ENCODE measurements at places on chromosomes 13 and 19.

DNA sequence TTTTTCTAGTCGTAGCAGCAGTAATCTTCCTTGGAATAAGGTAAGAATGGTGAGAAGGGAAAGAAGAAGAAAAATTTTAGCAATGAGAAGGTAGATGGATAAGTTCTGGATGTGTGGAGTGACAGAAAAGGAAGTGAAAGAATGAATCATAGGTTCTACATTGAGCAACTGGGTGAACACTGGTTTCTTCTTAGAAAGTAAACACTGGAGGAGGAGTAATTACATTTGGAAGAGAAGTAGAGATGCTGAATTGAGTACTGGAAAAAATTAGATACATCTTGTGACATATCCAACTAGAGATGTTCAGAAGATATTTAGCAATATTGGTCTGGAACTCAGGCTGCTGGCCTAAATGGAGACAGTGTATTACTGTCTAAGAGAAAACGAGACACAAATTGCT, 148.5 kb downstream of the GPC5 start:
- no peak for DNase-seq

DNA sequence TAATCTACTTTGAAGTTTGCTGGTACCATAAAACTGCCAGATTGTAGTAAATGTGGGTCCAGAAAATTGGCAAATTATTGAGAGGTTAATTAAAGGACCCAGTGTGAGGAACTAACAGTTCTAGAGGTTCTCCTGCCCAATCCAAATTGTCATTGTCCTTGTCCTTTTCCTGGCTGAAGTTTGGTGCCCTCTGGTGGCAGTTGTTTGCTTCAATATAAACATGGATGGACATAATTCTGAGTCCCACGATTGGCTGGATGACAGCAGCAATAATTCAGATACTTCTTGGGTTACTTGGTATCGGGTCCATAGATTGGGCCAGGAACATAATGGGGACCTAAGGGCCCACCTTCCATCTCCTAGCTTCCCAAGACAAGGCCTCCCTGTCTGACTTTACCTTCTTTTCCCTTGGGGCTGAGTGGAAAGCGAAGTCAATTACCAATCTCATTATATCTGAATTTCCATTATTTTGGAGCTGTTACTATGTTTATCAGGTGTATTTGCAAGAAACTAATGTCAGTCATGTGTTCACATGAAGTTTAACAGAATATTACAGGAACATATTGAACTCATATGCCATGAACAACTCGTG, 33.8 kb upstream of the GARRE1 start:
- DNase-seq = peak; percentile 70

DNA sequence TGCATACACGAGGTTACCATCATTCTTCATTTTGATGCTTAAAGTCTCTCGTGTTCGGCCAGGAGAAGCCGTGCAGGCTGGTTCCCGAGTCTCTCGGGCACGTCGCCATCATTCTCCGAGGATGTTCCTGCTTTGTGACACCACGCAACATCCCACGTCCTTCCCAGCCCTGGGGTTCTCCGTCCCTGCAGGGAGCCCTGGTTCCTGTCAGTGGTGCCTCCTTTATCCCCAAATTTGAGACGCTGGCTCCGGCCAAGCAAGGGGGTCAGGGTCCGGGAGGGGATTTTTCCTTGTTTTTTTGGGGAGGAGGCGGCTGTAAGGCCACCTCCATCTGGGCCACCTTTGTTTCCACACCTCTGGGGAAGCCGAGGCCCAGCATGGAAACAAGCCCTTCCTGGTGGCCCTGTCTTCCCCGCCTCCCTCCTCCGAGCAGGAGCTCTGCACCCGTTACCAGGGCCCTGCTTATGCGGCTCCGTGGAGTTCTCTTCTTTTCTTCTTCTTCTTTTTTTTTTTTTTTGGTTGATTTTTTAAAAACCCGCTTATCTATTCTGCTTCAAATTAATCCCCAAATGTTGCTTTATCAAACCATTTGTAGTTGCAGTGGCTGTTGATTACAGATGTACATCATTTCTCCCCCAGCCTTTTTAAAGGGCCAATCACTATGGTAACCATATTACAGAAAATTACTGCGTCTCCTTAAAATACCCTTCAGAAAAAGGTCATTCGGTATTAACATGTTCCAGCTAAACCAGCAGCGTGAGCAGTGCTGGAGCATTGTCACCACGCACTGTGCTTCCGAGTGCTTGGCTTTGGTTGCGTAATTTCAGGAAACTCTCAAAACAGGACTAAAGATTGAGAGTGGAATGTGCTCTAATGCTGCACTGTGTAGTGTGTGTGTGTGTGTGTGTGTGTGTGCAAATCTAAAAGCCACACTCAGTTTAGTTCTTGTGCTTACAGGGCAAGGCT, 50.4 kb downstream of the TEX29 start:
- no peak for DNase-seq

DNA sequence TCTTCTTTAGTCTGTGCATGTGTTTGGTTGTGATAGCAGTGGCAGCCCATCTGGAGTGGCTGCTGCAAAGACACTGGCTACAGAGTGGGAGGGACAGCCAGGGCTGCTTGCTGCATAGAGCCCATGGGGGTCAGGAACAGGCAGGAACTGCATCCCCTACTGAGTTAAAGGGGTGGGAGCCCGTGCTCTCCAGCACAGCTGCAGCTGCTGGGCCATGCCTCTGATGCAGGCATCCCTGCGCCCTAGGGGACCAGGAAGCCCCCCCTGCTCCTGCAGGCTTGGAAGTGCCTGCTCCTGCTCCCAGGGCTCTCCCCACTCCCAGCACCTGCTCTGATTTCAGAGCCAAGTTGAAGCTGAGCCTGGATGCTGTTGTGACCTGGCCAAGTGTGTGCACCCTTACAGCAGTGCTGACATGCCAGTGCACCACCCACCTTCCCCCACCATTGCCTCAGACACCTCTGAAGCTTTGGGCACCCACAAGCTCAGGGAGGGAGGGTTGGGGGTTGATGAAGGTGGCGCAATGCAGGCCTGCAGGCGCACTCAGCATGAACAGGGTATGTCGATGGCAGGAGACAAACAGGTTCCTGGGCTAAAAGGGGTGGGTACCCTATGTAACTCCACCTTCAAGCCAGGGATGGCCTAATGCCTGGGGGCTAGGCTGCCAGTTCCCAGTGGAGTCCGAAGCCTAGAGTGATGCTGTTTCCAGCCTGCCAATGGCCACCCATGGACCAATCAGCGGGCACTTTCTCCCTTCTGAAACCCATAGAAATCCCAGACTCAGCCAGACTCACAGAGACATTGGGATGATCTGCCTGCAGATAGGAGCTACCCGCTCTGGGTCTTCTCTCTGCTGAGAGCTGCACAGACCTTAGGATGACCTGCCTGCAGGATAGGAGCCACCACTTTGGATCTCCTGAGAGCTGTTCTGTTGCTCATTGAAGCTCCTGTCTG, 919.9 kb upstream of the MIR17HG start:
- DNase-seq = no peak

DNA sequence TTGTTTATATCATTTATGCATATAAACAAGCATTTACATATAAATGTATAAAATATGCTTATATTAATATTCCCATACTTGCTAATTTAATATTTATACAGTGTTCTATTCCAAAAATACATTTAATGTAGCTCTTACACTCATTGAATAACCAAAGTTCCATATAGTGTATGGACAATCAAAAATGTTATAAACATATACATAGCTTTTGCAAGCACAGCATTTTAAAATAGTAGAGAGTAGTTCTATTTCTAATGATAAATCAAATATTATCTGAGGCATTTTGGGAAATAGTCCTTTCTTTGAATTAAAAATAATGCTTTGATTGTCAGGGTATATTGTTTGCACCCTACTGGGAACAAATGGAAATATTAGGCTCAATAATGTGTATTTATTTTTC, 22.5 kb upstream of the COG6 start:
- DNase-seq = no peak

GRCh38 chr19:13982773-13983172, 23.3 kb downstream of the RFX1 start:
- no peak for DNase-seq

DNA sequence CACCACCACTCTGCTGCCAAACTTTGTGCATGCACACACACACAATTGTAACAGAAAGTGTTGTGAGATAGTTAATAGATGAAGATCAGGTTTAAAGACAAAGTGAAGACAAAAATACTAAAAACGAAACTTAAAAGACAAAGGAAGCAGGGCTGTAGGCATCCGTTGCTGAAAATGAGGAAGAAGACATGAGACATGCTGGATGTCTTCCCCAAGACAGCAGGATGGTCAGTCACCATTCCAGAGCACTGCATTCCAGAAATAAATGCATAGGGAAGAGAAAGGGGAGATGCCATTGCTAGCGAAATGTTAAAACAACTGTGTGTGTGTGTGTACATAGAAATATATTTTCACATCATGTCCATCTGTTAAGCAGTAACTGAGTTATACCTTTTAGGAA, 520.1 kb downstream of the SUCLA2 start:
- no peak for DNase-seq

GRCh38 chr13:55159765-55160164, 1981.0 kb upstream of the PRR20A start:
- DNase-seq = no peak

DNA sequence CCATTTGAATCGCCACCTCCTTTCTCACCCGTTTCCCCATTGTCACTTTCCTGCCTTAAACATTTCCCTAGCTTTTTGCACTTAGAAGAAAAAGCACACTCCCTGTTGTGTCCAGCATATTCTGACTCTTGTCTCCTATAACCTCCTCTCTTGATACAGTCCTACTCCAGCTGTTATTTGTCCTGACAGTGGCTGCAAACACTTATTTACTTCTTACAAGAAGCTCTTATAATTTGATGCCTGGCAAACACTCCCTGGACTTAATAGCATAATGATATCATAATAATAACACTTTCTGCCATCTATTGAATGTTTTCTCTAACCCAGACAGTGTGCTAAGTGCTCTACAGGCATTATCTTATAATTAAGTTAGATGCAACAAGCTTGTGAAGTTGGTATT, 76.6 kb downstream of the DGKH start:
- DNase-seq = no peak

DNA sequence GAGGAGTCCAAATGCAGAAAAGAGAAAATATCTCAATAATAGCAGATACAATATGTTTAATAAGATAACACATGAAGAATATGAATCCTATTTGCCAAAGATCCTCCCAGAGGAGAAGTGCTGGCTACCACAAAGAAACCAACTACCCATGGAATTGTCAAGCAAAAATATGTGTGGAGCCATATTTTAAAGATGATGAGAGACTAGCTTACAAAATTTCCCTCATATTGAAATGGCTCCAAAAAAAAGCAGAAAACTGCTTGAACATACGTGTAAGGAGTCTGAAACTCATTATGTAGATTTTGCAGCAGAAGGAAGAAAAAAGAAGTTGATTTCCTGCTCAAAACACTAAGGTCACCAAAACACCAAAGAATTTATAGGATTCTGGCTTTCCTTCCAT, 94.2 kb downstream of the USP12 start:
- DNase-seq = no peak

DNA sequence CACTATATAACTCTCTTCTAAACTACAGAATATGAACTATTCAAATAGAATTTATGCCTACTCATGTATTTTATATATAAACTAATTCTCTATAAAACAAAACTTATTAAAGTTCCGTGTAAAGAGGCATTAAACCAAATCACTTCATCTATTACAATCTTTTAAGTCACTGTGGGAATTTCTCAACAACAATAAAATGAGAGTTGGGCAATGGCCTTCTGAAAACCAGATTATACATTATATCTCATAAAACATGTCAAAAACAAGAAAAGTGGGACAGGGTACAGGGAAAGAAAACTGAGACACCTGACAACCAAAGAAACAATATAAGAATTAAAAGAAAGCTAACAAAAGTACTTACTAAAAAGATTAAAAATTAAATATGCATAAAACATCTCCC, 145.2 kb downstream of the DIAPH3 start:
- no peak for DNase-seq

GRCh38 chr19:6577476-6578125, 13.3 kb downstream of the CD70 start:
- no peak for DNase-seq

DNA sequence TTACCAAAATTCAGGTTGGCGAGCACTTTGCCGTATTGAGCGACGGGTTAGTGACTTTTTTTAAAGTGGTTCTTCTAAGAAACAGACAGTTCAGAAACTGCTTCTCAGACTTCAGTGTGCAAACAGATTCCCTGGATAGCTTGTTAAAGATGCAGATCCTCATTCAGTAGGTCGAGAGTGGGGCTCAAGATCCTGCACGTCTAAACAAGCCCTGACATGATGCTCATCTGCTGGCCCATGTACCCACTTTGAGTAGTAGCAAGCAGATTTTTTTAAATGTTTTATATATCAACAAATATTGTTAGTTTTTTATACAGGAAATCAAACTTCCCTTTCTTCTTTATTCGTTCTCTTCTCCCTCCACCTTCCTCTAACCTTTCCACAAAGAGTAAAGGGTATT, 7.3 kb downstream of the METTL21C start:
- no peak for DNase-seq

GRCh38 chr13:46613409-46614049, 60.6 kb downstream of the LRCH1 start:
- DNase-seq = no peak

DNA sequence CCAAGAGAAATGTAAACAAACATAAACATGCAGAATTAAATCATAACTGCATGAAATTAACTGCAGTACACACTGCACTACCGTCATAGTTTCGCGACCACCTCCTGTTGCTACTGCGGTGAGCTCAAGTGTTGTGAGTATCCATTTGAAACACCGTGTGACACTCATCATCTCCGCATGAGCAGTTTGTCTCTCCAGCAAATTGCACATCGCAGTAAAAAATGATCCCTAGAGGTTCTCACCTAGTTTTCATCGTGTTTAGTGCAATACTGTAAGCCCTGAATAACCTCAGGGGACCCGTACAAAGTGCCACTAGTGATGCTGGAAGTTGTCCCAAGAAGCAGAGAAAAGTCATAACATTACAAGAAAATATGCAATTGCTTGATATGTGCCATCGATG, 147.7 kb downstream of the DPF1 start:
- DNase-seq = no peak
